Cardiac fibroblast (primary cell): ENCODE measurements at places on chromosomes 11 and 22.

GRCh38 chr11:30561691-30562415 lies 24.3 kb downstream of the MPPED2 start:
- DNase-seq: no peak

GRCh38 chr11:44967930-44968496 lies 17.3 kb upstream of the TP53I11 start:
- DNase-seq: no peak

- DNase-seq: no peak
These were observed 22.8 kb downstream of the CTTN start for GRCh38 chr11:70421123-70421522.

- no peak for DNase-seq
These were observed 44.7 kb upstream of the SHISAL1 start for GRCh38 chr22:44357296-44357965.

- no peak for DNase-seq
These were observed 9.8 kb downstream of the SCN2B start for GRCh38 chr11:118166641-118167040.

- no peak for DNase-seq
These were observed 105.2 kb upstream of the VPREB1 start for GRCh38 chr22:22139364-22139763.

GRCh38 chr11:5123802-5124521 lies 14.2 kb downstream of the OR52A5 start:
- DNase-seq: peak; percentile 87

- DNase-seq: no peak
These were observed 10.9 kb upstream of the SC5D start for GRCh38 chr11:121281698-121282097.

GRCh38 chr22:43244803-43245527 lies 58.0 kb upstream of the TTLL12 start:
- DNase-seq: no peak

- DNase-seq: no peak
These were observed 7.0 kb downstream of the MMP10 start for GRCh38 chr11:102773386-102773785.

GRCh38 chr22:27984723-27985122 lies 65.7 kb upstream of the PITPNB start:
- no peak for DNase-seq

GRCh38 chr11:45102361-45102809 lies 44.1 kb upstream of the PRDM11 start:
- peak; percentile 55 for DNase-seq

DNA sequence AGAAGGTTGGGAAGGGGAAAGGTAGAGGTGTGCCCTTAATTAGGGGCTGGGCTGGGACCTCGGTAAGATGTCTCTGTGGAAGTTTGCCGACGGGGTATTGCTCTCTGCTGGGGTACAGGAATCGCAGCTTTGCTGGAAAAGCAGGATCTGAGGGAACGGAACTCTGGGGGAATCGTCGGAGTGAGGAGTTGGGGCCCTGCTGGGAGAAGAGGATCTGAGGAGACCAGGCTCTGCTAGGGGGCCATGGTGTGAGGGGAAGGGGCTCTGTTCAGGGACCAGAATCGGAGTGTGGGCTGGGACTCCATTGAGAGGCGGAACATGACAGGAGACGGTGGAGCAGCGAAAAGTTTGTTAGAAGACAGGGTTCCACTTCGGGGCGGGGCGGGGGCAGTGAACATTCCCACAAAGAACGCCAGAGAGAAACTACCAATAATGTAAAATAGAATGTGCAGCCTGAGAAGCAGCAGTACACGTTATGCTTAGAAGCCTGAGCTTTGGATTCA lies 456 bp downstream of the AAMDC start:
- peak; percentile 58 for DNase-seq

- DNase-seq: peak; percentile 96
These were observed 44.0 kb downstream of the GRAMD1B start for GRCh38 chr11:123473941-123474677.

DNA sequence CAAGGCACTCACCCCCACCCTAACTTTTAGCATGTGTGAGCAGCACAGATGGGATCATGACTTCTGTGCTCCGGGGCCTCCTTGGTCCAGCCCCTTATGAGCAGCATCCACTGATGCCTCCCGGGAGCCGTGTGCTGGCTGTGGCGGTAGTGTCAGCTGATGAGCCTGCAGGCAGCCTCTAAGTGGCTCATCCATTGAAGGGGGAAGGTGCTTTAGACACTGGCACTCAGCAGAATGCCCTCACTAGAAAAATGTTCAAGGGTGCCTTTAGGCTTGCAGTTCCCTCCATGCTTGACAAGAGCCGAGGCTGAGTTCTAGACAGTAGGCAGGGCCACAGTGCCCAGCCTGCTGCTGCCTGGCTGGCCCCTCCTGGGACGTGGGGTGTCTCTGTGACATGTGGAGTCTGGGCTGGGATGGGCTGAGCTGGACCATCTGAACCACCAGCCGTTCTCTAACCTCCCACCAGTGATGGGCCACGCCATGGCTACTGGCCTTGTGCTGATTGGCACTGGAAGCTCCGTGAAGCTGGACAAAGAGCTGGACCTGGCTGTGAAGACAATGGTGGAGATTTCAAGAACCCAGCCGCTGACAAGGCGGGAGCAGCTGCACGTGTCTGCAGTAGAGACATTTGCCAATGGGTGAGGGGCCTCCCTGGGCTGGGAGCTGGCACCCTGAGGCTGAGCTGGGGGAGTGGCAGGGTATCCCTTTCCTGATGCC lies 5.8 kb downstream of the TTC38 start:
- no peak for DNase-seq
